Uterus (tissue), 4 donors: ENCODE measurements at places on chromosomes 5 and 9.

DNA sequence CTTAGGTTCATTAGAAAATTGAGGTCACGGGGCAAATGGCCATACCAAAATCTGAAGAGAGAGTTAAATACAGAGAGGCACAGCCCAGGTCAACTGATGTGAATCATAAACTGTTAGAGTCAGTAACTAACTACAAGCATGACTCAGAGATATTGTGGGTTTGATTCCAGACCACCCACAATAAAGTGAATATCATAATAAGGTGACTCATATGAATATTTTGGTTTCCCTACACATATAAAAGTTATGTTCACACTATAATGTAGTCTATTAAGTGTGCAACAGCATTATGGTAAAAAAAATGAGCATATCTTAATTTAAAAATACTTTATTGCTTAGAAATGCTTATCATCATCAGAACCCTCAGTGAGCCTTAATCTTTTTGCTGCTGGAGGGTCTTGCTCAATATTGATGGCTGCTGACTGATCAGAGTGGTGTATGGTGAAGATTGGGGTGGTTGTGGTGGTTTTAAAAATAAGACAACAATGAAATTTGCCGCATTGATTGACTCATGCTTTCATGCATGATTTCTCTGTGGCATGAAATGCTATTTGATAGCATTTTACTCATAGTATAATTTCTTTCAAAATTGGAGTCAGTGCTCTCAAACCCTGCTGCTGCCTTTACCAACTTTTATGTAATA lies 53.1 kb upstream of the EDIL3 start:
- DNase-seq, result no peak

- DNase-seq, result no peak
These were observed 83.7 kb upstream of the SARDH start for GRCh38 chr9:133821601-133822429.

DNA sequence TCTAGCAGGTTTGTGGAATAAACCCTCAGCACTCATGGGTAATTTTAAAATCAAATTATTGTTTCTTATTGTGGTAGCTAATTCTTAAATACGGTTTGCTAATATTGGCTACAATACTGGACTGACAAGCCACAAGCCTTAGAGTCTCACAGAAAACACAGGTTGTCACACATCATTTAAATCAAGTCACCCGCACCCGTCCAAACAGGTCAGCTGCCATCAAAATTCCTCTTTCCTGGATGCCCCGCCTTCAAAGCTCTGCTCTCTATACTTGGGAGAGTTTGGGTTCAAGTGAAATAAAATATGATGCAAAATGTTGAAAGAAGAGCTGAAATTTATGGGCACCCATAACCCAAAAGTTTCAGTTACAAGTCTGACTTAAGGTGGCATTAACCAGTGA lies 12.3 kb upstream of the SUSD1 start:
- DNase-seq, result no peak

DNA sequence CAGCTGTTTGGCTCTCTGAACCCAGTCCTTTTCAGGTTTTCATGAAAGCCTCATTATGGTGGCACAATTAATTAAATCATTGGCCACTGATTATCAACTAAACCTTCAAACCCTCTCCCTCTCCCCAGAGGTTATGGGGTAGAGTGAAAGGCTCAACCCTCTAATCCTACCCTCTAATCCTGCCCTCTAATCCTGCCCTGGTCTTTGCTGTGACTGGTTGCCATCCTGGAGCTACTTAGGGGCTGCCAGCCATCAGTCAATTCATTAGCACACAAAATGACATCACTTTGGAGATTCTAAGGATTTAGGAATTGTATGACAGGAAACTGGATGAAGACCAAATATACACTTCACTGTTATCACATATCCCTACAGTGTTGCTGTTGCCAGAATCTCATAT lies 36.1 kb downstream of the ANKS6 start:
- no peak for DNase-seq

GRCh38 chr9:132877824-132878694 lies at the start of gene AK8:
AK8 (minus strand) TSS chr9:132878284; CDS start chr9:132878255, 29 bp downstream.
- peak; percentile 79 for DNase-seq

DNA sequence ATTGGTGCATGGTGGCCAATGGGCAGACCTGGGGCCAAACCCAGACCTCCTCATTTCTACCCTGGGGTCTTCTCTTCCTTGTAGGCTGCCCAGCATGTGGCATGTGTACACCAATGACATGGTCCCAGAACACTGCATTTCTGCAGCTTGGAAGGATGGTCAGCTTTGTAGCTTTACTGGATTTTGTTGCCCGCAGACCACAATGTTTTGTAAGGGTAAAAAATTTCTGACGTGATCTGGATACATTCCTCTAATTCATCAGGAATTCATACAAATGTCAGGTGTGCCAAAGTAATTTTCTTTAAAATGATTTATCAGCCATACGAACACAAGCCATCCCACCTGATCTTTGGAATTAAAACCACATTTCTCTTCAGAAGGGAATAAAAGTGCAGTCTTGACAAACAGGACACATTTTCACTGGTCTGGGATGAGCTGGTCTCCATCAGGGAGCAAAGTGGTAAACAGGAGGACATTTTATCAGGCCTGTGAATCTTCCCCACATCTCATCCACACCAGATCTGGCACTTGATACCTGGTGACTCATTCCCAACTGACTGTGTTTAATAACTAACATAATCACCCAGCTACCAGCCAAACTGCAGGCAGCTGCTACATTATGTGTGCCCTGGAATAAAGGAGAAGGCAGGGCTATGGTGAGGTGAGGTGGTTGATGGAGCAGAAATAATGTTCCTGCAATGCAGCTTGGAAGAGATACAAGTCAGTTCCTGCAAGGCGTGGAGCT lies 103.9 kb downstream of the SPOCK1 start:
- no peak for DNase-seq

- no peak for DNase-seq
These were observed 11.7 kb downstream of the OGN start for GRCh38 chr9:92392690-92393089.

- DNase-seq, result no peak
These were observed 138.1 kb downstream of the TSSK1B start for GRCh38 chr5:113296676-113297075.

- DNase-seq, result no peak
These were observed 49.9 kb upstream of the PPP2CA start for GRCh38 chr5:134275822-134276221.
